ENCODE measurements at places on chromosomes 1 and 21.

GRCh38 chr1:228012555-228012954 lies 5.8 kb downstream of the WNT3A start:
- DNase-seq: no peak

GRCh38 chr1:186530109-186530508 lies 69.2 kb upstream of the PDC start:
- DNase-seq: no peak

DNA sequence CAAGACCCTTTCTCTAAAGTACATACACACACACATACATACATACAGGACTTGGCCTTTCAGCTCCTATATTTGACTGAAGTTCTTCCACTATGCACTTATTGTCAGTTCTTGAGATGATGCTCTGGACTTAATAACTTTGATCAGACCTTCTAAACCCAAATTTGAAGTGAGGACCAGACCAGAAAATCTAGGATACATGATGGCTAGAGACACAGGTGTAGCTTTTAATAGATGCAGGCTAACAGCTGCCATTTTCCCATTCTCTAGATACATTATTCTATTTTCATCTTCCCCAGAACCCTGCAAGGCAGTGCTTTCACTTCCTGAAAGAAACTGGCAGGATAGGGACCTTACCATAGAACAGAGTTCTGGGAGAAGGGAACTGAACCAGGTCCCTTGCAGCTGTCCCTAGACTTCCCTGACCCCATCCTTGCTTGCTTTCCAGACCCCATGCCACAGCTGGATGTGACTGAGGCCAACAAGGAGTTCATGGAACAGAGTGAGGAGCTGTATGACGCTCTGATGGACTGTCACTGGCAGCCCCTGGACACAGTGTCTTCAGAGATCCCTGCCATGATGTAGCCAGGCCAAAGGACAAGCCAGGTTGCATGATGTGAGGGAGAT lies 14.9 kb upstream of the RAB42 start:
- DNase-seq: no peak

GRCh38 chr1:99850459-99851291 lies 514 bp downstream of the AGL start:
- DNase-seq: no peak

GRCh38 chr1:17932164-17932563 lies 175.4 kb upstream of the IGSF21 start:
- no peak for DNase-seq

DNA sequence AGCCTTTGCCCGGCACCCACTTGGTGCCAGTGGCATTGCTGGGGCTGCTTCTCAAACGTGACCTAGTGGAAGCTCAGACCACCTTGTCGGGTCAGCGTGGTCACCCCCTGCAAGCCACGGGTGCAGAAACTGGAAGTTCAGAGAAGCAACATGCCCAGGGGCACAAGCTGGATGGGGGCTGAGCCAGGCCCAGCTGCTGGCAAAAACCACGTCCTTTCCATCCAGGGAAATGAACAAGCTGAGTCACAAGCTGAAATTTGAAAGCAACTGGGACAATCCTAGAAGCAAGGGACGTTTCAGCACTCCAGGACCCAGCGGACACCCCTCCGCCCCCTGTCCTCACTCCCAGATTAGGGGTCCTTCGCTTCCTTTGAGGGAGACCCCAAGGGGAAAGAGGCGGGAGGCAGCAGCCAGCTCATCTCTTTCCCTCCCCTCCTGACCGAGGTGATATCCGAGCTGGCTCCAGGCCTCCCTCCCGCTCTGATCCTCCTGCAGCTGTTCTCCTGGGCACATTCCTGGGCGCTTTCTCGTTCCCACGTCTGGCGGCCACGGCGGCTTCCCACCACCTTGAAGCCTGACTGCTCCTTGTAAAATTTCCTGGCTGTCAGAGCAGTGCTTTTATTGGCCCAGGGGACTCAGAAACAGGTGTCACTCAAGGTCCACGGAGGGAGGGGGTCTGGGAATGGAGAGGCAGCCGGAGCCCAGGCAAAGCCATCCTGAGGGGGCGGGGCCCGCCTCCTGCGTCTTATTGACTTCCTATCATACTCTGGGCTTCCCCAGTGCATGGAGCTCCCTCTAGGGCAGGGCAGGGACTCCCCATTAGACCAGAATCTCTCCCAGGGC lies 62.8 kb downstream of the PAX7 start:
- DNase-seq: no peak

DNA sequence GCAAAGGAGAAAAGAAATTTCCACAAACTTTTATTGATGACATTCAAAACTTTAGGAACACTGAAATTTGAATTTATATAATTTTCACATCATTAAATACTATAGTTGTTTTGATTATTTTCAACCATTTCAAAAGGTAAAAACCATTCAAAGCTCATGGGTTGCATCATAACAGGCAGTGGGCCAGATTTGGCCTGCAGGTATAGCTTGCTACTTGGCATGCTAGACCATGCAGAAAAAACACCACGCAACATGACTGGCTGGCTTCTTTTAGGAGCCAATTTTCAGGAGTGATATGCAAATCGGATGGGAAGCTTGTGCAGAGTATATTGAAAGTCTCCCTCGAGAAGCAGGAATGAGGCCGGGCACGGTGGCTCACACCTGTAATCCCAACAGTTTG lies 144.8 kb downstream of the GLUL start:
- no peak for DNase-seq

DNA sequence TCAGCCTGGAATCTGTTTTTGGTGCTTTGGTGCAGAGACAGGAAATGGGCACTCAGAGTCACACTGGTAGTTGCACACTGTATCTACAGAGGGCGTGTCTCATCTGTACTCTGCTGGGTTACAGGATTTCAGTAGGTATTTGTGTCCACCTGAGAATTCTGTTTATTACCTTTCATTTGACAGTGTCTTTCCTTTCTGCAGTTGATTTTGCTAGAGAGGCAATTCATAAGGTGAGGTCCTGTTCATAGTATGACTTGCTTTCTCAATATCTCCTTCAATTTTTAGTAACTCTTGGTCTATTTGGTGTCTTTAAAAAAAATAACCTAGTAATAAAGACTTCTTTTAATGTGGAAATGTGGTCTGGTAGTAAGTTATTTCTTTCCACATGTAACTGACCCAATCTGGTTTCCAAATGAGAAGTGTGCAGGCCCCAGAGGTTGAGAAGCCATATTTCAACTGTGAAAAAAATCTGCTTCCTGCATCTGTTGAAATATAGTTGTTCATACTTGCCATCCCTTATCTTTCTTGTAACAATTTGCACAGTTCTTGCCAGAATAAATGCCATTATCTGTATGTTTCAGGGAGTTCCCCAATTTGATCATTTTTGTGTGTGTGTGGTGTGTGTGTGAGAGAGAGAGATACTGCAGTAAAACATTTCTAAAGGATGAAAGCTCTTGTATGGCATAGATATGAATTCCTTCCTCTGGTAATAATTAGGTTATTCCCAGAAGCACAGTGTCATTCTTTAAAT lies 78.4 kb upstream of the DNAJC6 start:
- DNase-seq: no peak

DNA sequence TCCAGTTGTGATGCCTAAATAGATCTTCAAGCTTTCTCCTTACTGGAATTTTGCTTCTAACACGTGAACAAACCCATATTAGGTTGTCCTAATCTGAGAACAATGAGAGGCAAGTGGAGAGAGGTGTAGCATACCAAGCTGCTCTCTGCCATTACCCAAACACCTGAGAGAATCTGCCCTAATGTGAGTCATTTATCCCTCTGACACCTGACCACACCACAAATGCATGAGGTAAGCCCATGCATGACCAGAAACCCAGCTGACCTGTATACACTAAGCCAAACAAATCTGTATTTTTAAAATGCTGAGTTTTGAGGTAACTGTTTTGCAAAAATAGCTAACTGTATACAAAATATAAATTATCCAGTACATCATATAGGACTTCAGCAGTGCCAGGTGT lies 1458.1 kb upstream of the B3GALT2 start:
- no peak for DNase-seq

DNA sequence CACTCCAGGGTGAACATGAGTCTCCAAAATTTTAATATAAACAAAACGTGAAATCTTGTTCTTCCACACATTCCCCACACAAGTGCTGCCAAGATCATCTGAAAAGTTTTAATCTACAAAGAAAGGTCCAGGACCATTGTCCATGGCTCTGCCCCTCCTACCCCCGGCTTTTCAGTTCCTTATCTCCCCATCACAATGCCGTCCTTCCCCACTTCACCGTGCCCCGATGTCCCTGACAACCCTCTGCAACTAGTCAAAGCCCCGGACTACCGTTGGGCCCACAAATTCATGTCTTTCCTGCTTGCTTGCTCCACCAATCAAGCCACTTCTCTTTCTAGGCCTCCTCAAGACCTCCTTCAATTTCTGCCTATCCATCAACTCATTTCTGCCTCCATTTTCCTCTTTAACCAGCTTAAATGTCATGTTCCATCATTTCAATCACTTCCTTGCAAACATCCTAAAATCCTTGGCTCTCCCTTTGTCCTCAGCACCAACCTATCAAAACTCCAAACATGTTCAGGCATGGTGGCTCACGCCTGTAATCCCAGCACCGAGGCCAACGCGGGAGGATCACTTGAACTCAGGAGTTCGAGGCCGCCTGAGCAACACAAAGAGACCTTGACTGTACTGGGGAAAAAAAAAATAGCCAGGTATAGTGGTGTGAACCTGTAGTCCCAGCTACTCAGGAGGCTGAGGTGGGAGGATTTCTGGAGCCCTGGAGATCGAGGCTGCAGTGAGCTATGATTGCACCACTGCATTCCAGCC lies 14.0 kb upstream of the BMP8B start:
- DNase-seq: no peak

- no peak for DNase-seq
These were observed 30.7 kb upstream of the IL20 start for GRCh38 chr1:206834711-206835110.

GRCh38 chr1:14522077-14522925 lies 76.2 kb upstream of the KAZN start:
- no peak for DNase-seq

GRCh38 chr1:9238550-9238949 lies 4.0 kb downstream of the H6PD start:
- DNase-seq: no peak

GRCh38 chr1:229225331-229225782 lies 45.6 kb upstream of the RAB4A start:
- no peak for DNase-seq

DNA sequence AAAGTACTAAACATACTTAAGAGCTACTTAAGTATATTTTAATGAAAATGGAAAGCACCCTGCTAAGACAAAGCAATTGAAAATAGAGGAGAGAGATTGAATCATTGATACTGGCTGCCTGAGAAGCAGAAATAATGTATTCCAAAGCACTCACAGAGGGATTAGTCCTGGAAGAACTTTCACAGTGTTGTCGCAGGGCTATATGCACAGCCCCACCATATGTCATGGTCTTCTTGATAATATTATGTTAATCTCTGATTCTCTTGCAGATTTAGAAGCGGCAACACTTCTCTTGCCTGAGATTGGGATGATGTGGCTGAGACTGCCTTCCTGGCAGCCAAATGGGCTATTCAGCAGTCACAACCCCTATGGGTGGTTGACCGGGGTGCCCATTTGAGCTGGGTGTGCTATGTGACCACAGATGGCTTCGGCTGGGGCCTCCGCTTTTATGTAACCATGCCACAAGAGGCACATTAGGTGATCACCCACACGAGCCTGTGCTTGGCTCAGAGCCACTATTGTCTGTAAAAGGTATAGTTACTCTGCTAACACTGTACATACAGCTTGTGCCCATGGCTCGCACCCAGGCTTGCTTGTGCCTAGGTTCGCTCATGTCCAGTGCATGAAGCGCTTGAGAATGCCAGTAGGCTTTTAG lies 152.2 kb upstream of the SGIP1 start:
- no peak for DNase-seq

DNA sequence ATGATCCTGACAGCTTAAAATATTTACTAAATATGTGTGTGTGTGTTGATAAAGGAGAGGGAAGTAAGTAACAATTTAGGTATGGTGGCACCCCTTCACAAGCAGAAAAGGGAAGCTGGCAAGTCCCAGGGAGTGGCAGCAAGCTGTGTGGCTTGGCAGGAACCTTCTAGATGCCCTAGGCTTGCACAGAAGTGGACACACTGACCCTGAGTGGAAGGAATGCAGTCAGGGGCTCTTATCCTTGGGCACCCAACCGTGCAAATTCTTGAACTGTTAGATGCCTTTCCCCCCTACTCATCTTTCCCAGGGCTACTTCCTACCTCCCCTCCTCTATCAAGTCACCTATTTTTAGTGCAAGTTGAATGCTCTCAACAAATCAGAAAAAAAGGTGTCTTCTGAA lies 18.9 kb downstream of the ACP6 start:
- no peak for DNase-seq

GRCh38 chr1:115136706-115137105 lies 47.4 kb upstream of the TSPAN2 start:
- DNase-seq: no peak

DNA sequence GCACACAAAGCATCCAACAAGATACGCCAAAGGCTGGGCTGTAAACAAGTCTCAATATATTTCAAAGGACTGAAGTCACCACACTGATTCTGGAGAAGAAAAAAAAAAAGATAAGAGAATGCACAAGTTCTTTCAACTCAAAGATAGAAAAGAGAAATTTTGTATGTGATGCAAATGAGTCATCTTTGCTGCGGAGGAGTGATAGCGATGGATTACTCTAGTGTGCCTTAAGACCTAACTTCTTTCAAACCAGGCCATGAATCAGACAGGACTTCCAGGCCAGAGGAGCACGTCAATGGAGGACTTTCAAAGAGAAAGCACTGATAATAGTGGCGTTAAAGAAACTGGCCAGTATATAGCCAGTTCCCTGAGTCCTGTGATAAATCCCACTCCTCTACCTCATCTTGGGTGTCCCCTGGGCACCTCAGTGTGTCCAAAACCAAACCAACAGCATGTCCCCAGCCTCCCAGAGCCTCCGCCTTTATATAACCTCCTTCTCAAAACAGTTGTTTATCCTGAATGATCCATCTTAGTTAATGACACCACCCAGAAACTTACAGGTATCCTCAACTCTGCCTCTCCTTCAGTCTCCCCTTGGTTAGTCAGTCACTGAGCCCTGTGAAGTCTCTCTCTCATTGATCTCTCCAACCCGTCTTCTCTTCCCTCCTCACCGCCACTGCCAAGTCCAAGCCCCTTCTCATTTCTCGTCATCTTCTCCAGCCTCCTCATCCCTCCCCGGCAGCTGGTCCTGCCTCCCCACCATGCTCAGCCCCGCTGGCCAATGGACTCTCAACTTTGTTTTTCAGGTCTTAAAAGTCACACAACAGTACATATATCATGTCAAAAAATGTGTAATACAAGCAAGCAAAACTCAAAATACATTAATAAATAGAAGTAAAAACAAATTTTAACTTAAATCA lies 47.2 kb upstream of the IFFO2 start:
- DNase-seq: no peak
